Left renal pelvis (tissue), 4 donors: ENCODE measurements at places on chromosomes 7 and 10.

- DNase-seq, result no peak
Observed at GRCh38 chr7:53119514-53119941, 84.1 kb downstream of the POM121L12 start.

DNA sequence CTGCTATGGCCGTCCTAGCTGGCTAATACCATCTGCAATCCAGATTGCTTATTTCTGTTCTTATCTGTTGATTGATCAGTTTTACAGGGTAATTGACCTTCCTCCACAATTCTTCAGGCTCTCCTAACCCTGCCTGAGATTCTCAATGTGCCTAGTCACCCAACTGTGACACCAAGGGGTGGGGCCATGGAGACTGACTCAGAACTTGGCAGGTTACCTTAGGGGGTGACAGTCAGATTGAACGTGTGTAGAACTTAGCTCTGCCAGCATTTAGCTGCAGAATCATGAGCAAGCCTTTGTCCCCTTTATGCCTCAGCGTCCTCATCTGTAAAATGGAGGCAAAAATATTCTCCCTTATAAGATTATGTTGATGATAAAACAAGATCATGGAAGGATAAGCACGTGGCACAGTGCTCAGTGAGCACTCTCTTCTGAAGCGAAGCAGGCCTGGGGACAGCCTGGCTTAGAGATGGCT is 19.1 kb upstream of the LEP start:
- no peak for DNase-seq

- DNase-seq, result no peak
Observed at GRCh38 chr10:8543361-8544056, 489.0 kb downstream of the GATA3 start.

DNA sequence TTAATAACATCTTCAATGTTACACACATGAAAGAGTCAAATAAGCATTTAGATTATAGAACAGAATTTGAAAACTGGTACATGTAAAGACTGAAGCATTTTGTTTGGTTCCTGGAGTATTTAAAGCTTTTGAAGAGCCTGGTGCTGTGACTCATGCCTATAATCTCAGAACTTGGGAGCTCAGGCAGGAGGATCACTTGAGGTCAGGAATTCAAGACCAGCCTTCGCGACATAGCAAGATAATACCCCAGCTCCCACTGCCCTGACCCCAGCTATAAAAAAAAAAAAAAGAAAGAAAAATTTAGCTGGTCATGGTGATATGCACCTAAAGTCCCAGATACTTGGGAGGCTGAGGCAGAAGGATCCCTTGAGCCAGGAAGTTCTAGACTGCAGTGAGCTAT is 87.8 kb downstream of the HDAC9 start:
- no peak for DNase-seq

DNA sequence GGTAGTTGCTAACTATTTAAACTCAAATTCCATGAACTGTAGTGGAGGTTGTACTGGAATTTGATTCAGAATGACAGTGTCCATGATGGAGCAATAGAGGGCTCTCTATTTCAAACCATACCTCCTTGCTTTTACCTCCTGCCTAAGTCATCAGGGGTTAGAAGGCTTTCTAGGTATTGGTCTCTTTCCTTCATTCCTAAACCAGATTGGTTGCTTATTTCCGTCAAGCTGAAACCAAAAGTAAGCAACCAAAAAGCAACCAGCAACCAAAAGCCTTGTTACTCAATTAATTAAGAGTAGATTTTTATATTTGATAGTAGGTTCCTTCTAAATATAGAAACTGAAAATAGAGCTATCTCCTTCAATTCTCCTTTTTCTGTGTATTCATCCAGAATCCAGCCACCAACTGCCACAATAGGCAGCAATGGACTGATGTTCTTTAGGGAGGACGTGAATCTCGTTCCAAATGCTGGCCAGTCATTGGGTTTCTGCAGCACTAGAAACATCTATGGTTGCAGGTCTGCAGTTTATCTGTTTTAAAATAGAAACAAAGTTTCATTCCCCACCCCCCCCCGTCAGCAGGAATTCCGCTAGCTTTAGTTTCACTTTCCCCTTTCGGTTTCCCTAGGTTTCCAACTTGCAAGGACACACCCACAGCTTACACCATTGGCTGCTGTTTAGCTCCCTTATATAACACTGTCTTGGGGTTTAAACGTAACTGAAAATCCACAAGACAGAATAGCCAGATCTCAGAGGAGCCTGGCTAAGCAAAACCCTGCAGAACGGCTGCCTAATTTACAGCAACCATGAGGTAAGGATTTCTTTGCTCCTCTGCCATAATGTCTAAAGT is at the start of gene IFIT1:
TSS of gene IFIT1 (plus strand) at position 717 of the 850 bp plus-strand sequence. CDS start at position 807, 90 bp downstream.
- peak; percentile 85 for DNase-seq

GRCh38 chr7:127287133-127287532 is 34.4 kb upstream of the GRM8 start:
- DNase-seq, result no peak

DNA sequence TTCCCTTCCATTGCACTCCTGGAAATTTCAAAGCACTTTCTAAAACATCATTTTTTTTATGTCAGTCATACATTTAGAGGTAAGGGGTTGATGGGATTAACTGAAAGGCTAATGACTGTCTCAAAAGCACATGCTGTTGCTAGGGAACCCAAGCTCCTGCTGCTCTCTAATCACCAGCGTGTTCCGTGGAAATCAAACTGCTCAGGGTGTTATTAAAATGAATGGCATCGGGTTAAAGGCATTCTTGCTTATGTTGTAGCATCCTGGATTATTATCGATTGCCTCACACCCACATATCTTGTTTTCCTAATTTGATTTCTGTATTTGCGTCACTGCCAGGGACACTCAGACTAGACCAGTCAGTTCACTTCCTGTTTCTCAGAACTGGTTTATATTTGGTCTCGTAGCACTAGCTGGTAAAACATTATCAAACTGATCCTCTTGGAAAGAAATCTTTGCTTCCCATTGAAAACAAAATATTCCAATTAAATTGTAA is 216.5 kb upstream of the MKLN1 start:
- no peak for DNase-seq

- no peak for DNase-seq
Observed at GRCh38 chr10:101489355-101489754, 98.7 kb downstream of the POLL start.

DNA sequence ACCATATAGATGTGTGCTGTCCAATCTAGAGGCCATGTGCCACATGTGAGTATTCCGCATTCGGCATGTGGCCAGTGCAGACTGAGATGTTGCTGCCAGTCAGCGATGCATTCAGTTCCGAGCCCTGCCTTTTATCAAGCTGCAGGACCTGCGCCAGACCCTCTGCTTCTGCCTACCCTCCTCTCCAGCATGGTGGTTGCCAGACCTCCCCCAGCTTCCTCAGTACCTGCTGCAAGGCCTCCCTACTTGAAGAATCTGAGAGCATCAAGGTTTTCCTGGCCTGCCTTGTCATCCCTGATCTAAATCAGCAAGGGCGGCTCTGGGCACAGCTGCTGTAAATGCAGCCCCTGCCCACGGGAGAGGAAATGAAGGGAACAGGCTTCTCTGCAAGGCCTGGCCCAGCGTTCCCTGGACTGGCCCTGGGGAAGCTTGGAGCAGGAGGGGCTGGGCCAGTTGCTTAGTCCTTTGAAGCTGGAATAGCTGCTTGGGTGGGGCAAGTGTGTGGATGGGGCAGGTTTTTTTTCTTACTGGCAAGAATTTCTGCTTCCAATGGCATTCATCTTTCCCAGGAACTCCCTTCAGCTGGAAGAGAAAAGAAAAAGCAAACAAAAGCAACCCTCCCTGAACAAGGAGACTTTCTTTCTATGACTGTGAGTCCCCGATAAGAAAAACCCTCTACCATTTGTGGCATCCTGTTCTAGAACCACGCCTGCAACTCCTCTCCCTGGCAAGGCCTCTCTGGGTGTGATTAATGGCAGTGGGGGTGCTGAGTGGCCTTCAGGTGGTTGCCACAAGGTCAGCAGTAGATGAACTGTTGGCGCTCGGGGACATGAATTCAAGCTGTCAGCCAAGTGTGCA is 93.0 kb downstream of the NHLRC2 start:
- no peak for DNase-seq

DNA sequence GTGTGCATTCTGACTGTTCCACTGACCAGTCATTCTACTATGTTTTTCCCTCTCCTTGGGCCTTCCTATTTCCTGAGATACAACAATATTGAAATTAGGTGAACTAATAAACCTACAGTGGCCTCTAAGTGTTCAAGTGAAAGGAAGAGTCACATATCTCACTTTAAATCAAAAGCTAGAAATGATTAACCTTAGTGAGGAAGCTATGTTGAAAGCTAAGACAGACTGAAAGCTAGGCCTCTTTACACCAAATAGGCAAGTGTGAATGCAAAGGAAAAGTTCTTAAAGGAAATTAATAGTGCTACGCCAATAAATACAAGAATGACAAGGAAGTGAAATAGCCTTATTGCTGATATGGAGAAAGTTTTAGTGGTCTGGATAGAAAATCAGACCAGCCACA is 5.7 kb upstream of the DYNC1I1 start:
- DNase-seq, result no peak

DNA sequence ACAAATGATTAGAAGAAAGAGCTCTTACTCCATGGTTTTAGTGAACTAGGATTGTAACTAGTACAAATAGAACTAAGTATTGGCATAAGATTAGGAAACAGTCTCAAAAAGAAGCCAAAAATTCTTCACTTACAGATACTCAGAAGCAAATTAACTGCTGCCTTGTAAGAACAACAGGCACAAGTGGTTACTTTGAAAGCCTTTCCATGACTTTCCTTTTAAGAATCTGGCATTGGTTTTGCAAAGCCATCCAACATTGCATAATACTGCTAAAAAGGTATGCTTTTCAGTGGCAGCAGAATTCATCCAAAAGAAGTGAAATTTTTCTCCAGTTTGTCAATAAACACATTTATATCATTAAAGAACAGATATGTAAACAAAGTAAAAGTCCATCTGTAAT is 126.8 kb upstream of the ODAD2 start:
- no peak for DNase-seq

DNA sequence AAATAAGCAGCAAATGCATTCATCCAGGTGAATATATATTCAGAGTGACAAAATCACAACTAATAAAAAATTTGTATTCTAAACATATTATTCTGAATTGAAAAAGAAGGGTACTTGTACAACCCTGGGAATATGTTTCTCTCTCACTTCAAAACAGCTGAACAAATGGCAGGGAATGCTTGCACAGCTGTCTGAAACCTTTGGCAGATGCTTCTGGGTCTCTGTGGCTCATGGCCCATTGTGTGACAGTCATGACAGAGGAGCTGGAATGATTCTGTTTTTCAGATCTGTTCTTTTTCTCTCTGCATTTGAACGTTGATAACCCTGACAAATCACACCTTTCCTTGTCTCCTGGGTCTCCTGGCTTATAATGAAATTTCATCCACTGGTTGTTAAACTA is 275.7 kb upstream of the FZD1 start:
- no peak for DNase-seq

GRCh38 chr10:119335671-119336353 is 128.4 kb downstream of the GRK5 start:
- no peak for DNase-seq
